Calu3 (cell line): ENCODE measurements at places on chromosomes 11 and 22. TPM values are rescaled to one million over a fixed set of nuclear protein-coding genes. Genes with fewer than 3 reads are reported as not detected.

DNA sequence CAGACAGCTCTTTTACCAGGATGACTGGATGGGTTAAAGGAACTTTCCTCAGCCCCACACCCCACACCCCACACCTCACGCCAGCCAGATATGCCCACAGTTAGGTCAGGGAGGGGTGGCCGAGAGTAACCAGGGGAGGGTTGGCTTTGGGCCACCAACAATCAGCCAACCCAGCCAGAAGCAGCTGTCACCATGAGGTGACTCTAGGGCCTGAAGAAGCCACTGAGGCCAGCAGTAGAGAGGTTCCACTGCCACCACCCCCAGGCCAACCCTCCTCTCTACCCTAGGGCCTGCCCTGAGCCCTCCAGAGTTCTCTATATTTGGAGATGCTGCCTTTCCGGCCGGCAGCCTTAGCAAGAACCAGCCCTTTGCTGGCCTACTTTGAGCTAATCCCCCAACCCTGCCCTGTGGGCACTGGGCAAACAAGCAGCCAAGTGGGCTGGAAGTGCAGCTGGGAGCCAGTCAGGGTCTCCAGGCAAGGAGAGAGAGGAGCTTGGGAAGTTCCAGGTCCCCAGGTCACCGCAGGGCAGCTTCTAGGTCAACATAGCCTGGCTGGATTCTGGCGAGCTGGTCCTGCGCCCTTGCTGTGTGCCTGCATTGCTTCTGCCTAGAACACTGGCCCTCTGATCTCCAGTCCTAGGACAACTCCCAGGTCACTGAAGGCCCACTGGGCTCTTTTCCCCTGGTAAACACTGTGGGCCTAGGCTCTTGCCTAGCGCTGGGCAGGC lies 12.0 kb upstream of the SYT8 start:
- no peaks in the 10 kb centered on the region for H3K27me3 ChIP-seq
- H3K4me1 ChIP-seq = peaks cover 15% of the 10 kb centered on the region
- H3K27ac ChIP-seq = no peak overlapping the region
- DNase-seq = no peak
- no peak overlapping the region for H3K4me3 ChIP-seq
- H3K36me3 ChIP-seq = peaks cover 22% of the 10 kb centered on the region

- H3K27me3 ChIP-seq = peaks cover 24% of the 10 kb centered on the region
- no peak overlapping the region for H3K27ac ChIP-seq
- DNase-seq = no peak
- H3K4me1 ChIP-seq = no peaks in the 10 kb centered on the region
- H3K4me3 ChIP-seq = no peak overlapping the region
Measured at GRCh38 chr11:134501406-134502152, 89.5 kb upstream of the B3GAT1 start.

DNA sequence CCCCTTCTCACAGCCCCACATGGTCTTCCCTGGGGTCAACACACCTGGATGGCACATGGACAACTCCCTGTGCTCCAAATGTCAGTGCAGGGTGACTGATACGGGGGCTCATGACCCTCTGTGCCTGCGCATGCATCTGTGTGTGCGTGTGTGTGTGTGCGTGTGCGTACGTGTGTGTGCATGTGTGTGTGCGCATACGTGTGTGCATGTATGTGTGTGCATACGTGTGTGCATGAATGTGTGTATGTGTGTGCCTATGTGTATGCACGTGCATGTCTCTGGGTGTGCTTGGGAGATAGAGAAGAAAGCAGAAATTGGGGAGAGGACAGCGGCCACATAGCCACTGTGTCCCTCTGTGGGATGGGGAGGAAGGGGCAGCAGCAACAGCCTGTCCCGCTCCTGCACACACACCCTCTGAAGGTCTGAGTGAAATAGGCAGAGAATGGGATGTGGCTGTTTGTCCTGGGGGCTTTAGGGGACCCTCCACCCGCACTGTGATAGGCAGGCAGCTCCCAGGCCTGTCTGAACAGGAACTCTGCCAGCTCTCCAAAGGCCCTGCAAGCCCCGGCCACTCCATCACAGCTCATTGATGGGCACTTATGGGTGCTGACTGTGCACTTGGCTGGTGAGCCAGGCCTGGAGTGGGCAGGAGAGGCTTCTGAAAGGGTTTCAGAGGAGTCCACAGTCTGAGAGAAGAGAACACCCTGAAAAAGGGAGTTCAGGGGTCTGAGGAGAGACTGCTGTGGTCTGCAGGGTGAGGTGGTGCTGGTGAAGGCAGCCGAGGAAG lies 28.7 kb upstream of the PICK1 start:
- no peak overlapping the region for H3K4me3 ChIP-seq
- no peak for DNase-seq
- H3K27ac ChIP-seq = no peak overlapping the region
- no peaks in the 10 kb centered on the region for H3K36me3 ChIP-seq
- H3K27me3 ChIP-seq = peaks cover 57% of the 10 kb centered on the region

Gene MTFP1
- total RNA-seq = 30.5 and 33.6 TPM in 2 replicates
